NCI-H2081 treated with DMSO at 0.1 percent for 48 hours (cell line): ENCODE measurements at places on chromosomes 4 and X.

DNA sequence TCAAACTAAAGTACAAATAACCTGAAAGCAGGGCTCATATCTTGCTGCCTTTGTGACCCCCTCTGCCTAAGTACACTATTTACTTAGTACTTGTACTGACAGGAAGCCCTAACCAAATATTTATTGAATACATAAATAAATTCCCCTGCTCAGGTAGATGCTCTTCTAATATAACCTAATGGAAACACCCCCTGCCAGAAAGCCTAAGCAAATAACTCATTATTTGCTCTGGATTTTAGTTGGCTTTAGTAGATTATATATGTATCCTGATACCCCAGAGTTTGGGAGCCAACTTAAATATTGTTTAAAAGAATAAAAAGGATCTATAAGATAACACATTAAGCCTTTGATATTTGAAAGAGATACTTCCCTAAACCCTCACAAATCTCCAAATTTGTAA is 318.2 kb downstream of the PPP1R2C start:
- DNase-seq = no peak

GRCh38 chr4:37358748-37359147 is 114.2 kb downstream of the NWD2 start:
- no peak for DNase-seq

DNA sequence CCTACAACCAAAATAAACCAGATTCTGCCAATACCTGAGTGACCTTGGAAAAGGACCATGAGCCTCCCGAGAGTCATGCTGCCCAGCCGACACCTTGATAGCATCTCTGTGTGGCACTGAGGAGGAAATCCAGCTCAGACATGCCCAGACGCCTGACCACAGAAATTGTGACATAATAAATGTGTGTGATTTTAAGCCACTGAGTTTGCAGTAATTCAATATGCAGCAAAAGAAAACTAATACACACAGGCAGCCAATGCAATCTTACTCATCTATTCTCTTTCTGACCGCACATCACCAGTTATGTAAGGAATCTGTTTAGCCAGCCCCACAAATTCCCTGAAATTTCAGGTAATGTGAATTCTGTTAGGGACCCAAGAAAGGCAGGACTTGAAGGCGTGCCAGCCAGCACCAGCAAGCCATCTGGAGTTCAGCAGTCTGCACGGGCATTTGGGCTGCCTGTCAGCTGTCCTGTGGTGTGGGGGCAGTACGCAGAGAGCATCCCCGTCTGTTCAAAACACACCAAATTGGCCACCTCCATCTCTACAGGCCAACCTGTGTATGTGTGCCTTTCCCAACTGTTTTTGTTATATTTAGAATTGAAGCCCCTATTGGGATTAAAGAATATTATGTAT is 176.4 kb downstream of the NLGN4X start:
- no peak for DNase-seq

DNA sequence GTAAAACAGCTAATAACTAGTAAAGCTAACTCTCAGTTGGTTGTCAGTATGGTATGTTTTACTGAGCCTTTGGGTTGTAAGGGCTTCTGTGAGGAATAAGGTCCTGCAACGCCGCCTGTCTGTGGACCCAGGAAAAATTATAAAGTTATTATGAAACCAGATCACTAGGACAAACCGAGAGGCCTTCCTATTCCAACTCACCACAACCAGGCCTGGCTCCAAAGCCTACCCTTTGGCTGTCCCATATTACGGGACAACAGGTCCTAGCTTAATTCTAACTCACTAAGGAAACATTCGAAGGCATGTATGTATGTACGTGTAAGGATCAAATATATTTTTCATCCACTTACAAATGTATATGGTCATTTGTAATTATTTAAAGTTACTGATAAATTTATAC is 1.4 kb downstream of the ANKRD17 start:
- peak; percentile 8 for DNase-seq

DNA sequence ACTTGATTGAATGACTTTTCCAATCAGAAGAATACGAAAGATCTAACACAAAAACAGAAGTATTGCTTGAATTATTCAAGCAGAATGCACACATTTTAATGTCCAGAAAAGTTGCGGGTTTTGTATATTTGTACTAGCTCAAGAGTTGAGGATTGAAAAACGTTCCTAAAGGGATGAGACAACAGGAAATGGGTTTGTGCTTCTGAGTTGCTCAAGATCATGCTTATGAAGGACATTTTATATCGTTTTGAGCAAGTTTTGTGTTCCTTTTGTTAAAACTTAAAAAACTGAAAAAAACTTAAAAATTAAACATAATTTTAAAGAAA is 353 bp upstream of the SMIM10 start:
- no peak for DNase-seq

GRCh38 chr4:15333692-15334633 is 93.9 kb upstream of the C1QTNF7 start:
- no peak for DNase-seq

DNA sequence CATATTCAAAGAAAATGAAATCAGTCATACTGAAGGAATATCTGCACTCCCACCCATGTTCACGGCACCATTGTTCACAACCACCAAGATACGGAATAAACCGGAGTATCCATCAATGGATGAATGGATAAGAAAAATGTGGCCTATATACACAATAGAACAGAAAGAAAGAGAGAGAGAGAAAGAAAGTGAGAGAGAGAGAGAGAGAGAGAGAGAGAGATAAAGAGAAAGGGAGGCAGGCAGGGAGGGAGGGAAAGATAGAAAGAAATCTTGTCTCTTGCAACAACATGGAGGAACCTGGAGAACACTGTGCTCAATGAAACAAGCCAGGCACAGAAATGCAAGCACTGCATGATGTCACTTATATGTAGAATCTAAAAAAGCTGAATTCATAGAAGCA is 52.4 kb downstream of the ANKRD17 start:
- no peak for DNase-seq

DNA sequence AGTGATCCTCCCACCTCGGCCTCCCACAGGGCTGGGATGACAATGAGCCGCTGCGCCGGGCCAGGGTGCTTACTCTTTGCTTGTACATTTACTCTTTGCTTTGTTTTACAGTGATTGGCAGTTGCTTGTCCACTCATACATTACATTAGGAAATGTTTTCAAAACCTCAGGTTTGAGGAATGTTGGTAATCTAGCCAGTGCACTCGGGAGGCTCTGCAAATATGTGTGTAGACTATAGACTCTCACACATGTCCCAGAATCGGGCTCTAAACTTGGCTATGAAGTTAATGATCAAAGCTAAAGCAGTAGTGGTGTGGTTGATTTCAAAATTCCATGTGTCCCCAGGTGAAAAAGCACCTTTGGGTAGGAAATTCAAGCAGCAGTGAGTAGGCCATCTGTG is 20.5 kb downstream of the TRMT44 start:
- DNase-seq = no peak

DNA sequence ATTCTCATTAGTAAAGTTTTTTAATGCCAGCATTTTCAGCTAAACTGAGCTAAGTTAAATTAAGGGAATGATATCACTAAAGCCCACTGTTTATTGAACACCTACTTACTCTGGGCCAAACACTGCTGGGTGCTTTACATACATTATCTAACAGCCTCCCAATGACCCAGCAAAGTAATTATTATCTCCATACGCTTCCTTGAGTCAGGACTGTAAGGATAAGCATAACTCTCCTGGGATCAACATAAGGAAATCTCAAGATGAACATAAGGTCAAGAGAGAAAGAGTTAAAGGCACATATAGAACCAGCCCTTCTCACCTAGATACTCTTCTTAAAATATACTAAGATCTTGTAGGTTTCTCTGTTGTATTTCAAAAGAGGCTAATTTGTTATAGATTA is 13.7 kb downstream of the BMX start:
- DNase-seq = no peak

DNA sequence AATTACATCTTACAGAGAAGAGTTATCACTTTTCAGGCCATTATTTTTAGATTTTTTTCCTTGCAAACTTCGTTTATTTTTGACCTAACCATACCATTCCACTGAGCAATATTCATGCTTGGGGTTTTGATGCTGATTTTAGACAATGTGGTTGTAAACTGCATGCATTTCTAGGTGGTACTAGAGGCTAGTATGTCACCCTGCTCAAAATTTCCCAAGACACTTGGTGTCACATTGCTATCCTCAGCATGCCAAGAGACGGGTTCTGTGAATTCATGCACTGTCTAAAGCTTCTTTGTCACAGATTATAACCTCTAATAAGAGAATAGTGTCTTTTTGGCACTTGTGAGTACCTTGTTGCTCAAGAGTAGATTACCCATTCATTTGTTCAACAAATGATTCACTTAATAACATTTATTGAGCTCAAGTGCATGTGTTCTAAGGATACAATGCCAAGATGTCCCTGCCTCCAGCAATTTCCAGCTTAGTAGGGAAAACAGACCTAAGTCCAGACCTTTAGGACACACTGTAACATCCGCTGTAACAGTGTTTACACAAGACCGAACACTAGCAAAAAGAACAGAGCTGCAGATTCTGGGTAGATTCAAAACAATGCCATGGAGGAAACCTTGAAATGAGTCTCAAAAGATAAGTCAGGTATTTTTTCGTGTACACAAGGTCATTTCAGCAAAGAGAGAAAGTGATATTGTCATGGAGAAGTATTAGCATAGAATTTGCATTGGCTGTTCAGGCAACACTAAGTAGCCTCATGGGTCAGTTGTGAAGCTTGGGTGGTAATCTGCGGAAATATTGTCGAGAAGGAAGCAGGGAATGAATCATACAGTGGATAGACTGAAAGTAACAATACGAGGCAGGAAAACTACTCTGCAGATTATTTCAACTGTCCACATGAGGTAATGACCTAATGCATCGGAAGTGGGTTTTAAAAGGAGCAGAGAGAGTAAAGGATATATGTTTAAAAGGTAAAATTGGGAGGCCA is 515.1 kb upstream of the ZFP42 start:
- no peak for DNase-seq

DNA sequence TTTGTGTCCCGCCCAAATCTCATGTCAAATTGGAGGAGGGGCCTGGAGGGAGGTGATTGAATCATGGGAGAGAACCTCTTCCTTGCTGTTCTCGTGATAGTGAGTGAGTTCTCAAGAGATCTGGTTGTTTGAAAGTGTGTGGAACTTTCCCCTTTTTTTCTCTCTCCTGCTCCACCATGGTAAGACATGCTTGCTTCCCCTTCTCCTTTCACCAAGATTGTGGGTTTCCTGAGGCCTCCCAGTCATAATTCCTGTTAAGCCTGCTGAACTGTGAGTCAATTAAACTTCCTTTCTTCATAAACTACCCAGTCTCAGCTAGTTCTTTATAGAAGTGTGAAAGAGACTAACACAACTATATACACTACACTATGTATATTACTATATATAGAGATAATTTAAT is 697.8 kb upstream of the HS3ST1 start:
- no peak for DNase-seq

GRCh38 chrX:123603491-123603890 is 129.4 kb downstream of the THOC2 start:
- DNase-seq = no peak

GRCh38 chrX:68842351-68842750 is 13.5 kb downstream of the EFNB1 start:
- DNase-seq = no peak

- DNase-seq = no peak
These were observed 323.8 kb downstream of the DCTD start for GRCh38 chr4:182593402-182593801.

DNA sequence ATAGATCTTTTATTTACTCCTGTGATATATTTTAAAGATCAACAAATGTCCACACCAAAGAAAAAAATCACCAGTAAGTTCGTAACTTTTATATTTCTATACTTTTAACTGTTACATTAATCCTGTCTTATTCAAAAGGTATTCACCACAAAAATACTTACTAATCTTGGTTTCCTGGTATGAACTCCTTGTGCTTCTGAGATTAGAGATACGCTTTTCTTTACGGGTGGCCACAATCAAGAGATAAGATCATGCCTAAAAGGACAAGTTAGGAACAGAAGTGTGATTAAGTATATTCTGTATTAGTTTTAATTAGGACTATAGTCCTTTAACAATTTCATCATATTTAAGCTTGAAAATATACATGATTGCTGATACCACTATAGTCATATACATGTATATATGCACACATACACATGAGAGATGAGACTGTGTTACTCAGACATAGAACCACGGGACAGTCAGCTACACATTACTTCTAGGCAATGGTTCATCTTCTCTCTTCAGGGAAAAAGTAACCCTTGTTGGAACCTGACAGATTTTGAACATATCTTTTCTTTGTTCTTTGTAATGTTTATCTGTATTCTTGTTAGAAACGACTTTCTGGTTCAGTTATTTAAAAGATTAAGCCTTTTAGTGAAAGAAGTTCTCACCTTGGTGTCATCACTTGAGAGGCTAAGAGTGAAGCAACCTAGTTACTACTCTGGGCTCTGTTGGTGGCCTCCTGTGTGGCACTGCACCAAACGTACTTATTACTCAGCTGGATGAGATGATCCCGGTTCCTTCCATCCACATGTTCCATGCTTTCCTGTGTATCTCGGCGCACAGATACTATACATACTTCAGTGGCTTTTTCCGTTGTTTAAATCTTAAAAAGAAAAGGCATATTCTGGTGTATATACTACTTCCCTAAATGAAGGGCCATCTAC is 146.1 kb downstream of the CBR4 start:
- no peak for DNase-seq

DNA sequence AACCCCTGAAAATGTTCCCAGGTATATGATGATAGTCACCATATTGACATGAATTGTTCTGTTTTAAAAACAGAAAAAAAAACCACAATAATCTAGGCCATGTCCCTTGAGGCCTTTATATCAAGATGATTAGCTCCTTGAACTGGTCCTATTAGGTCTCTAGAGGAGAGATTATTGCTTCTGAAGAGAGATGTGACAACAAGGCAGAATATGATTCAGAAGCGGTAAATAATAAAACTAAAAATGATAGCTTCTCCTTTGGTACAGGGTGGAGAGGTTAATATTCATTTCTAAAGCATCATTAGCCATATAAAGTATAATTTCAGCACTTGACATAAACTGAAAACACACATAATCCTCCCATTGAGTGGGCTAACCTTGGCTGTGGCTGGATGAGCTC is 25.8 kb downstream of the TLR8 start:
- DNase-seq = no peak

GRCh38 chr4:166012129-166013030 is 139.3 kb downstream of the TLL1 start:
- no peak for DNase-seq

DNA sequence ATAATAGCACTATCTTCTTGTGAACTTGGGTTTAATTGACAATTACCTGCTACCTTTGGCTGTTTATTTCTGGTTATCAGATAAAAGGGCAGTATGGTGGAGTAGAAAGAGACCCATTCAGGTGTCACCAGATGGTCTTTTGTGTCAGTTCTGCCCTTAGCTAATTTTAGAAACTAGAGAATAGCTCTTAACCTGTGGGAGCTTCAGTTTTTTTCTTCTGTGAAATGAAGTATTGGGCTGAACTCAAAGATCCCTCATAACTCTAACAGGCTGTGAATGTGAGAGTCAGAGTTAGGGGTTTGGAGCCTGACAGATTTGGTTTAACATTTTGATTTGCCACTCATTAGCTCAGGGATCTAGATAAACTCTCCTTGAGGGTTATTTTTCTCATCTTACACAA is 335.2 kb downstream of the PPP1R2C start:
- DNase-seq = no peak
